ENCODE measurements at places on chromosomes 5 and 9.

DNA sequence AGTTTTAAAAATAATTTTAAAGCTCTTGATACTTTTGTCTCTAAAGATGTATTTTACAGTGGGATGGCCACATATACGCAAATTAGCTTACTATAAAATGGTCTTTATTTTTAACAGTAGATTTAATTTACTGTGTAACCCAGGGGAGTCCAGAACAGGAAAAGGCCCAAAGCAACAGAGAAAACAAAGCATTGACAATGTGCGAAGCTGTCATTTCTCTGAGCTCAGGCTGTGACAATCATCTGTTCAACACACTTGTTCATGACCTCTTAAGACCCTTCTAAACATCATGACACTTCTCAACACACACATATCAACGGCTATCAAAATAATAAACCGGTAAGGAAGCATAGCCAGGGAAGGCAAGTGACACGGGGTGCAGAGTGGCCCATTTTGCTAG lies 499.6 kb upstream of the MPDZ start:
- DNase-seq, result no peak

DNA sequence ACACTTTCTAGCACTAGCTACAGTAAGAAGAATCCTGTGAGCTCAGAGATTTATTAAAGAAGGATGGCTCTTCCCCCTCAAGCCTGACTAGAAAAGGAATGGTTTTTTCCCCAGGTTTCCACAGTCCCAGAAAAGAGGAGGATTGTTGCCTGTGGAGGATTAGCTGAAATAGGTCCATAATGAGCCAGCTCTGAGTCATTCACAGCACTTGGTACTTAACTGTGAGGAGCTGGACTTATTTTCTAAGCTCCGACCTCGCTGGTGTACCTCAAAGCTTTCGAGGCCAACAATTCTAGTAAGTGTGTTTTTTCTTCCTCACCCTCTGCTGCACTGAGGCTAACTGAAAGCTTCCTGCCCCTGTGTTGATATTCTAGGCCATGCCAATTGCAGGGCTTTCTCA lies 222.5 kb upstream of the IL12B start:
- DNase-seq, result no peak

DNA sequence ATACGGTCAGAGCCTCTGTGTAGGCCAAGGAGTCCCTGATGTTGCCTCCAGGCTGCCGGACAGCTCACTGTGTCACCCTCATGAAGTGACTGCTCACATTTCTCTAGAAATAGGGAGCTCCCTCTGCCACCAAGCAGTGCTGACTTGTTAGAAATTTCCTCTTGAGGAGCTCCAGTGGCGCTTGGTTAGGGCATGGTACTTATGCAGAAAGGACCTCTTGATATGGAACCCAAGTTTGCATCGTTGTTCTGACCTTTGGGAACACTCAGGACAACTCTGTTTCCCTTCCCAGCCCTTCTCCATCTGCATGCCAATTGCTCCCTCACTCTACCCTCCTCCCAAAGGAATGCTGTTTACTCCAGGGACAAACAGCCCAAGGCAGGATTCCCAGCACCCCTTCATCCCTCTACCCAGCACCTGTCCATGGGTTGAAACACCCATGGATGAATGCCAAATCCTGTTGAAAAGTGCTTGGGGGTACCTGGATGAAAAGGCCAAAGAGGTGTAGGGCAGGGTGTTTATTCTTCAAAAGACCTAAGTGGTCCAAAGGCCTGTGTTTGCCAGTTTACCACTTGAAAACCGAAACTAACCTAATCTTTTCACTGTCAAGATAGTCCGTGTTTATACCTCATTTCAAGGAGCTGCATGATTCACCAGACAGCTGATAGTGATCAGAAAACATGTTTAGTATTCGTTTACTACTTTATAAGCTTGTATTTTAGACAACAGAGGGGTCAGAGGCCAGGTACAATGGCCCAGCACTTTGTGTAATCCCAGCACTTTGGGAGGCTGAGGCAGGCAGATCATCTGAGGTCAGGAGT lies 51.1 kb downstream of the KLF4 start:
- DNase-seq, result no peak

DNA sequence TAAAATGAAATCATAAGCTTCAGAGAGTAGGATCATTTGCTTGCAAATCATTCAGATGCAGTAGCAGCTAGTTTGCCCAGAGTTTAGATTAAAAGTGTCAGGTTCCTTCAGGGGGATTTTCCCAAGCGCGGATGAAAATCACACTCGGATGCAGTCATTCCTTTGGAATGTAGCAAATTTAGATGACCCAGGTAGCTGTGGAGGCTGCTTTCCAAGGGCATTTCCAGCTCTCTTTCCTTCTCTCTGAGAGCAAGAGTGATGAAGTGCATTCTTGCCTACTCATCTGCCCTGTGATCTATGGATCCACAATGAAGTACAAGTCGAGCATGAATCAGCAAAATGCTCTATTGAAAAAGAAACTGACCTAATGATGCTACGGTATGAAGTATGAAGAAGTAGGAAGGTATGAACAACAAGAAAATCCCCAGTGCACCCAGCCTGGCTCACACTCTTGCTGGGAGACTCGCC lies 200.2 kb downstream of the PLK2 start:
- DNase-seq, result no peak

GRCh38 chr9:2657427-2657826 lies 35.8 kb downstream of the VLDLR start:
- no peak for DNase-seq

- no peak for DNase-seq
Measured at GRCh38 chr9:36791222-36791950, 218.7 kb downstream of the MELK start.

- peak; percentile 16 for DNase-seq
Measured at GRCh38 chr5:473551-474192, 30.7 kb downstream of the EXOC3 start.

DNA sequence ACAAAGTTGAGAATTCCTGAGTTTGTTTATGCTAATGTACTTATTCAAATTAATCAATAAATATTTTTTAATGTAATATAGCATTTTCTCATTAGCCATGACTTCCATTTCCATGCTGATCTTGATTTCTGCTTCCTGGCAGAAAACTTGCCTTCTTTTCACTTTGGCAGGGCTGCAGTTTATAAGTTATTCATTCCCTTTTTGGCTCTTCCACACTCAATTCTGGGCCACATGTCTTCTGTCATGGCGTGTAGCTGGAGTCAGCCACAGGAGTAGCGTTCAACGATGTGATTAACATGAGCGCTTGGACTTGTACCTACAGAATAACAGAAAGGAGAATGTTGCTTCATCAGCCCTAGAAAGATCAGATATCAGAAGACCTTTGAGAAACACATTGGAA lies 172.9 kb downstream of the CFAP90 start:
- no peak for DNase-seq

DNA sequence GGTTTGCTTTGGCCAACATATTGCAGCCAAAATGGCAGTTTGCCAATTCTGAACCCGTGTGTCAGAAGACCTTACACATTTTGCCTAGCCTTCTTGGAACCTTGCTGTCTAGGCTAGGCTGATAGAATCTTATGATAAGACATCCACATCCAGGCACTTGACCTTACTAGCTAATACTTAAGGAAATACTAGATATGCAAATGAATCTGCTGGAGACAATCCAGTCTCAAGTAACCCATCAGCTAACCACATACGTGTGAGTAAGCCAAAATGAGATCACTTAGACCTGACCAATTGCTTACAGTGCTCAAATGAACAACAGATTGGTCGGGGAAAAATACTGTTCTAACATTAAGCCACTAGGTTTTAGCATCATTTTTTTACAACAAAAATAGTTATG lies 1504.6 kb upstream of the CDH9 start:
- DNase-seq, result no peak

- DNase-seq, result no peak
Measured at GRCh38 chr5:167312225-167312624, 979.2 kb upstream of the WWC1 start.

DNA sequence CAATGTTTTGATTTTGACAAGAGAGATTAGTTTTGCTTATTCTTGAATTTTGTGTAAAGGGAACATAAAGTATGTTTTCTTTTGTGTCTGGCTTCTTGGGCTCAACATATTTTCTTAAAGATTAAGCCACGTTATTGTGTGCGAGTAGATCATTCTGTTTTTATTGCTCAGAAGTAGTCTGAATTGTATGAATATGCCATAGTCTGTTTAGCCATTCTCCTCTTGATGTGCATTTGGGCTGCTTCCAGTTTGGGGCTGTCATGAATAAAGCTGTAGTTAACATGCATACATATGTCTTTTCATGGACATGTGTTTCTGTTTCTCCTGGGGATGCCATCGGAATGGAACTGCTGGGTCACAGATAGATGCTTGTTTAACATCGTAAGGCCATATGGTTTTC lies 198.9 kb downstream of the FANCC start:
- no peak for DNase-seq

- no peak for DNase-seq
Measured at GRCh38 chr9:132773093-132773492, 102.8 kb downstream of the GTF3C4 start.

DNA sequence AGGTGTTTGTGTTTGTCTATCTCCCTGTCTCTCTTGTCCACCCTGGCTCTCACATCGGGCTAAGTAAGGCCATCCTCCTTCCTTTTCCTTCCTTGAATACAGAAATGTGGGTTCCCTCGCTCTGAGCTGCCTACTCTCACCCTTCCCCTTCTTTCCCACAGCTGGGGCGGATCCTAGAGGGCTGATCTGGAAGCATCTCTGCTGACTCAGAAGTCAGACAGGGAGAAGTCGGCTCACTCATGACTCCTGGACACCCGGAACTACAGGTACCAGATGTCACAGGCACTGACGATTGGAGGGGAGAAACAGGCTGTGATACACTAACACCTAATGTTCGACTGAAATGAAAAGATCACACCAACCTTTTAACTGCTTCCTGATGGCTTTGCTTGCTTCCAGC lies 41.3 kb downstream of the PTPN3 start:
- no peak for DNase-seq

- DNase-seq, result no peak
Measured at GRCh38 chr5:96236831-96237230, 196.2 kb downstream of the PCSK1 start.

DNA sequence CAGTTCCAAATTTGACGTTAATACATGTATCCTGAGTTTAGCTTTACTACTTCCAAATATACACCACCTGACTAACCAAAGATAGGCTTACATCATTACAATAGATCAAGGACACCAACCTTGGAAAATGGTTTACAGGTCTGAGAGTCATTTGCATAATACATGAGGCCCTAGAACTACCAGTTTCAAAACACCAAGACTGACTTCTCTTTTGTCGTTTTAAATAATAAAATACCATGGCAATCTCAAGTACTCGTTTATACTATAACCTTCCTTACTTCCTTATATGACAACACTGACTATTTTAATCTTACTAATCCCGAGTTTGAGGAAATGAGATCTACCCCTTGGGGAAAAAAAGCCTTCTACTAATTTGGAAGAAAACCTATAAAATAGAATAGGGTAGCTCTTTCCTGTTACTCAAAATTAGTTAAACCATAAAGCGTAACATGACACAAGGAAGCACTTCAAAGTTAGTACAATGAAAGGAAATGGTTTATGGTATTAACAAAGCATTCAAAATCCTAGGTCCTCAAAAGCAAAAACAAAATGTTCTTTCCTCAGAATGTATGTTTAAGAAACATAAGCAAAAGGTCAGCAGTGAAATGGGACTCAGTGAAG lies 42.1 kb downstream of the UBQLN1 start:
- DNase-seq, result no peak

GRCh38 chr5:14182761-14183160 lies 39.6 kb downstream of the TRIO start:
- no peak for DNase-seq

DNA sequence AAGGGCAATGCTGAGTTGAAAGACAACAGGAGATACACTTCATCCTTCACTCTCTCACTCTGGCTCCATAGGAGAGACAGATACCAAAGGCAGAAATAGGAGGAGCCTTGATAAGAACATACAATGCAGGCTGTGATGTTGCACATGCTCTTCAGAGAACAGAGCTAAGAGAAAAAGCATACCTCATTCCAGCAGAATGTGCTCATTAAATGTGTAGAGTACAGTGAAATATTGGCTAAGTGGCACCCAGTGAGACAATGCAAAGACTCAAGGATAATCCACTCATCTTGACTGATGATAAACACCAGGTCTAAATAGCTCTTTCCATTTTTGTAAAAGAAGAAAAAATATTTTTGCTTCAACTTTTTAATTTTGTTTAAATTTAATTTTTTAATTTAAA lies 139.7 kb downstream of the OR2K2 start:
- DNase-seq, result no peak

DNA sequence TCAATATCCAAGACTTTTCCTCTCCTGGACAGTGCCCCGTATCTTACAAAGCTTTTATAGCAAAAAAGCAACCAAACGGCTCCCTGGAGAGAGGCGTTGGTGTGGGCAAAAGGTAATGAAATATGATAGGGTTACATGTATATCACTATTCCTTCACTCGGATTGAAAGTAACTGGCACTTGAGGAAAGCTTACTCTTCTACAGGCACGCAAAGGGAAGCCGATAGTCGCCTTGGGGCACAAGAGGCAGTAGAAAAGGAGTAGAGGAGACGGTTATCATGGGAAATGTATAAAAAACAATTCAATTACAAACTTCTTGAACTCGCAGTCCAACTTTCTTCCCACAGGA lies 1.1 kb downstream of the DIAPH1 start:
- DNase-seq, result no peak
